A172 (cell line): ENCODE measurements at places on chromosomes 1 and 21. TPM values are rescaled to one million over a fixed set of nuclear protein-coding genes. Genes with fewer than 3 reads are reported as not detected.

GRCh38 chr21:18275781-18276180 is 31.1 kb downstream of the CHODL start:
- no peak for DNase-seq

GRCh38 chr1:181714428-181714827 is 231.1 kb downstream of the CACNA1E start:
- DNase-seq, result no peak

GRCh38 chr1:58833166-58833565 is 49.3 kb upstream of the JUN start:
- DNase-seq, result no peak

- no peak for DNase-seq
These were observed 91.9 kb downstream of the PLD5 start for GRCh38 chr1:242432491-242433095.

DNA sequence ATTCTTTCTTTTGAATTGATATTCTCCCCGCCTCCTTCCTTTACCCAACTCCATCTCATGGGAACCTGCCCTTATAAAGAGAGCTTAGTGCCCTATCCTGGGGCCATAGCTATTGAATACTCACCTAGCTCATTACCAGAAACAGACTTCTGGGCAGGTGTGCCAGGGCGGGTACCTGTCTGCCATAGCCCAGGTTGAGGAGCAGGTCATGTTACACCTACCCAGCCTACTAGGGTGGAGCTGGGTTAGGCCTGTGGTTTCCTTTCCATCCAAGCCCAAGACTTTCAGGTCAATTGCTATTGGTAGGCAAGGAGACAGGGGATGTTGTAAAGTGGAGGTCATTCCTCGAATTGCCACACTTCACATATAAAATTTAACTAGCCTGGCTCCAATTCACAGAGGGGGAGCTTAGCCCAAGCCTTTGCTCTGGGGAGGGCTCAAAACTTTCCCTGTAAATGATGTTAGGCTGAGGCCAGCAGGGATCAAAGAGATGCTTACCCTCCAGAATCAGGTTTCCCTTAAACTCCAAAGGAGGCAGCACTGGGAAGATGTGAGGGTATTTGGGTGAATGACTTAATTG is 87.1 kb upstream of the IPO9 start:
- DNase-seq, result no peak

DNA sequence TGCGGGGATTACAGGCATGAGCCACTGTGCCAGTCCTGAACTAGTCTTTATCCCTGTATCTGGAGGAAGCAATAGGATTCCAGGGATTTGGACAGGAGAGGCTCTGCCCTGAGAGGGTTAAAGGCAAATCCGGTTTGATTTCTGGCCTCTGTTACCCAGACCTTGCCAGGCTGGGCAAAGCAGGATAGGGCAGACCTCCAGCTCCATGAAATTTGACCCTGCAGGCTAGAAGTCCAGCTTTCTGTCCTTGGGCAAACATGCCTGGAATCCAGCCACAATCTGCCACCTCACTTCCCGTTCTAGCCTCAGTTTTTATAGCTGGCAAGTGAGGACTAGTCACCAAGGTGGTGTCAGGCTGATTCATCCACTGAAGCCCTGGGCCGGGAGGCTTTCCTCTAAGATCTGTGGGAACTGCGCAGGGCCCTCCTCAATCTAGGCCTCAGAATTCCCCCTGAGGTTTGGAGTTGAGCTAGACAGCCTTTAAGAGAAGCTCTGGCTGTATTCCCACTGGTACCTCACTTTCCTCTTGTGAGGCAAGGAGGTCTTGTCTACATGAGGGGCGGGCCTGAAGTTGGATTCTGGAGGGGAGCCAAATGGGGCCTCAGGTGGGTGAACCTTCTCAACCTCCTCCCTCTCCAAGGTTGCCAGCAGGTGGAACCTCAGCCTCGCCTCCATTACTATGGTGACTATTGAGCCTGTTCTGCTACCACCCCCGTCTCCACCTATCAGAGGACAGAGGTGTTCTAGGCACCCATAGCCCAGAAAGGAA is 7.0 kb upstream of the P3R3URF start:
- peak; percentile 99 for DNase-seq

HSD3B1 gene
- not detected in 2 replicates for total RNA-seq

LINGO4 gene
- total RNA-seq, result not detected in 2 replicates

DNA sequence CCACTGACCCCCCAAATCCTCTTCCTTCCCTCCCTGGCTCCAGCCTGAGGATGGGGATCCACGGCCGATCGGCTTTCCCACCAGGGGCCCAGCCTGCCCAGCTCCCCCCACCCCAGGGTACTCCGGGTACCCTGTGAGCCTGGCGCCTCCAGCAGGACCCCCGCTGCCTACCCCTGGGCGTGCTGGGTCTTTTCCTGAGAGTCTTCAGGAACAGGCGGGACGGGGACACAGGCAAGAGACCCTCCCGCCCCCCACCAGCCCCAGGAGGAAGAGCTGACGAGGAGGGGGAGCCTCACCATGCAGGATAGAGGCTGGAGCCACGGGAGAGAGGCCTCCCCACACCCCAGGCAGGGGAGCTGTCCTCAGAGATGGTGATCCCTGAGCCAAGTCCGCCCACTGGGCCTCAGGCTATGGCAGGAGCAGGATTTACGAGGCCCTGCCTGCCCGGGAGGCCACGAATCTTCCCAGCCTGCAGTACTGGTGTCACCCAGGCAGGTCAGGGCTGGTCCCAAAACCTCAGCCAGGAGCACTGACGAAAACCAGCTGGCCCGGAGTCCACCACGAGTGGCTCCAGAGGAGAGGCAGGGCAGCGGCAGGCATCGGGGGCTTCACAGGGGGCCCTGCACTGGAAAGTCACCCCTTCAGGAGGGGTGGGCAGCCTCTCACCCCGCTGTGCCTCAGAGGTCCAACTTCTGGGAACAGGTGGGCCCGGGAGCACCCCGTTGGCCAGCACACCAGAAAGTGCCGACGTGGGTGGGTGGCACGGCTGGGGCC is 58.0 kb downstream of the MEGF6 start:
- peak; percentile 48 for DNase-seq

ENSA gene
- 278 and 287 TPM in 2 replicates for total RNA-seq

ANGPTL7 gene
- total RNA-seq, result 17.9 and 21.8 TPM in 2 replicates

CFHR5 gene
- total RNA-seq, result not detected in 2 replicates

DNA sequence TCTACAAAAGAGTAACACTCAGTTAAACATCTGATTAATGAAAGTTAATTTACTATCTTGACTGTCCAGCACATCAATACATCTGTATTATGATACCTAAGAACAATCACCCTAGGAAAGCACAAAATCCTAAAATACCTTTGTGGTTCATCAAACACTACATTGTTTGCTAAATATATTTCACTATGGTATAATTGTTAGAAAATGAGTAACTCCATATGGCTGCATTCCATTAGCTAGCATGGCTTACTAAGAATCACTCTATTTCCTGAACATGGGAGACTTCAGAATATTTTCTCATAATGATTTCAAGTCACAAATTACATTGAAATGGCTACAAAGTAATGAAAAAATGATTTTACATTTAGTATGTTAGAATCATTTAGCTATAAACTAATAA is 12.5 kb downstream of the TRMT1L start:
- DNase-seq, result peak; percentile 6

- DNase-seq, result no peak
These were observed 843.2 kb downstream of the AMY1C start for GRCh38 chr1:104592926-104593325.

CLCN6 gene
- 1.3 and 4.1 TPM in 2 replicates for total RNA-seq

ECM1 gene
- 101 and 135 TPM in 2 replicates for total RNA-seq

FTCD gene
- 0.45 TPM in 1 of 2 replicates, not detected in the other for total RNA-seq

GRCh38 chr1:217911908-217912307 is 280.8 kb downstream of the SPATA17 start:
- DNase-seq, result no peak

- no peak for DNase-seq
These were observed 38.6 kb downstream of the ITSN1 start for GRCh38 chr21:33680870-33681269.

- DNase-seq, result no peak
These were observed at the start of gene ACTN2 for GRCh38 chr1:236685917-236686814. Gene ACTN2 (plus strand): TSS chr1:236686499. CDS start chr1:236686674, 175 bp downstream.

GRCh38 chr1:241770115-241770514 is 77.9 kb upstream of the EXO1 start:
- DNase-seq, result no peak

DENND2D gene
- 0.41 and 1.6 TPM in 2 replicates for total RNA-seq

AMY2B gene
- not detected in 2 replicates for total RNA-seq

SHISA4 gene
- total RNA-seq, result 49.5 and 53.5 TPM in 2 replicates

- DNase-seq, result no peak
These were observed 129.5 kb upstream of the LRRC7 start for GRCh38 chr1:69438056-69438795.

DNA sequence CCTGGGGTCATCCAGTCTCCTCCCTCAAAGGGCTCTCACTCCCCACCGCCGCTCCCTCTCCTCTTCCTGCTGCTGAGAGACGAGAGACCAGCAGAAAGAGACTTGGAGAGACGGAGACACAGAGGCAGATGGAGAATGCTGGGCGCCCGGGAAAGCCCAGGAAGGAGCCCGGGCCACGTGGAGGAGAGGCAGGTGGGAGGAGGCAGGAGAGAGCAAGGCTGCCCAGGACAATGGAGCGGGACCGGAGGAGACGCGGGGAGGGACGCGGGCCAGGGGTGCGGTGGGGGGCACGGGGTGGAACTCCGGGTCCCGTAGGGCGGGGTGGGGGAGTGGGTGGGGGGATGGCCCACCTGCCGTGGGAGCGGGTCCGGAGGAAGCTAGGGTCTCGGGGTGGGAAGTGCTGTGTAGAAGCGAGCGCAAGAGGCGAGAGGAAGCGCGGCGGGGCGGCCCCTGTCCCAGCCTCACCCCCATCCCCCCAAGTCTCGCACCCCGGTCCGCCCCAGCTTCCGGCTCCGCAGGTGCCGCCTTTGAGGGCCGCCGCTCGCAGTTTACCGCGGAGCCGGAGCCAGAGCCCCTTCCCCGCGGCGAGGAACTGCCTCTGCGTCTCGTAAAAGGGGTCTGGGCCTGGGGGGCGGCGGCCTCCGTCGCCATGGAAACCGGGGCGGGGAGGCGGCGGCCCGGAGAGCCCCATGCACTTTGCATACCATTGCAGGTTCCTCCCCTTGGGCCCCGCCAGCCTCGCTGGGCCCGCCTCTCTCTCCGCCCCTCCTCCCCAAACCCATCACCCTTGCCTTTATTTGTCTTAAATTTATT is 11.7 kb upstream of the EPHA2 start:
- DNase-seq, result no peak

FALEC gene
- total RNA-seq, result 0.55 TPM in 1 of 2 replicates, not detected in the other

DNA sequence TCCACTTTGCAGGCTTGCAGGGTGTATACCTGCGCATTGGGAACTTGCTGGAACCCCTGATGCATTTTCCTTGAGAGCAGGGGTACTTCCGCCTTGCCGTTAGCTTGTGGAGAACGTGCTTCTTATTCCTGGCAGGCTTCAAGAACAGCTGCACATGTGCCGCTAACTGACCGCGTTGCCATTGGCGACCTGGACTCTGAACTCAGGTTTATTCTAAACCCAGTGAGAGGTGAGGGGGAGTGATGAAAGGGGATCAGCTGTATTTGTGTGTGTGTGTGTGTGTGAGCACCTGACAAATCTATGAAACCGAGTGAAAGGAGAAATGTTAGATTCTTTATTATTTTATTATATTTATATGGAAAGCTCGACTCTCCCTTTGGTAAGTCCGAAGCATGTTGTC is 128.6 kb downstream of the HUNK start:
- DNase-seq, result no peak

- DNase-seq, result no peak
These were observed 73.1 kb upstream of the GALNT2 start for GRCh38 chr1:229993894-229994293.
